ENCODE measurements at places on chromosomes 7 and 10.
A peak's percentile ranks its signal among the peaks of the same experiment; 100 is the strongest.

- DNase-seq: no peak
Observed at GRCh38 chr10:3467052-3467951, 294.7 kb upstream of the PITRM1 start.

DNA sequence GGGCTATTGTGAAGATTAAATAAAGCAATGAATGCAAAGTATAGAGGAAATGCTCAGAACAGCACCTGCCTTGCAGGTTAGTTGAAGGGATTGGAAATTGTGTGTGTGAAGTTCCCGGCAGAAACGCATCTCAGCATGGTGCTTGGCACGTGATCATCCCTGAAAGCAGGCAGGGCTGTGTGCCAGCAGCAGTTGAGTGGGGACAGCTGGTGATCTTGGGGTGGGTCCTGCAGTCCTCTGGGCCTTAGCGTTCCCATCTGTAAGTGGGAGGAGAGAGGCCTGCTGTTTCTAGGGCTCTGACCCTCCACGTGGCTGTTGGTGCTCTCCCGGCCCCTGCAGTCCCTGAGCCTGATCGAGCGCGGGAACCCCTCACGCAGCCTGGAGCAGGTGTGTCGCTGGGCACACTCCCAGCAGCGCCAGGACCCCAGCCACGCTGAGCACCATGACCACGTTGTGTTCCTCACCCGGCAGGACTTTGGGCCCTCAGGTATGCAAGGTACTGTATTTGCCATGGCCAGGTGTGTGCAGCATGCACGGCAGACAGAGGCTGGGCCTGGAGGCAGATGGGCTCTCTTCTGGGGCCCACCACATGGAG lies 55.3 kb downstream of the TBATA start:
- no peak for DNase-seq

GRCh38 chr7:36810489-36810888 lies 86.2 kb upstream of the AOAH start:
- DNase-seq: no peak

DNA sequence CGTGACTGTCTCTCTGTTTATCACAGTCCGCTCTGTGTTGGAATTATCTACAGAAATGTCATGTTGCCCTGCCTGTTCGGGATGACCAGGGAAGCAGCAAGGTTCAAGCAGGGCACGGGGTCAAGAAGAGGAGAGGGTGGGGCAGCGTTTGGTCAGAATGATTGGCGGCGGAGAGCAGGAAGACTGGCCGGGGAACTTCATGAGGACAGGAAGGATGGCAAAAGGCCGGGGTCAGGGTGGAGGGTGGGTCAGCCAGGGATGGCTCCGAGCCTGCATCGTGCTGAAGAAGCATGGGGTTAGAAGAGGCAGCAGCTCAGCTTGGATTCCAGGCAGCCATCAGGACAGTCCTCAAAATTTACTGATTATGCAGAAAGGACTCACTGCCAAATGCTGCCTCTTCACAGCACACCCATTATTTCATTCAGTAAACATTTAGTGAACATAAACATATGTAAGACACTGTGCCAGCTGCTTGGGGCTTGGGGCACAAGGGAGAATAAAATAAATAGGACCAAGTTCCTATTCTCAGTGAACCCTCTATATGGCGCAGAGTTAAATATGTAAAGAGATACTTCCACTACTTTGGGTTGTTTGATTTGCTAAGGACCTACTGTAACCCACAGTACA lies 42.8 kb downstream of the WNT2 start:
- DNase-seq: no peak

DNA sequence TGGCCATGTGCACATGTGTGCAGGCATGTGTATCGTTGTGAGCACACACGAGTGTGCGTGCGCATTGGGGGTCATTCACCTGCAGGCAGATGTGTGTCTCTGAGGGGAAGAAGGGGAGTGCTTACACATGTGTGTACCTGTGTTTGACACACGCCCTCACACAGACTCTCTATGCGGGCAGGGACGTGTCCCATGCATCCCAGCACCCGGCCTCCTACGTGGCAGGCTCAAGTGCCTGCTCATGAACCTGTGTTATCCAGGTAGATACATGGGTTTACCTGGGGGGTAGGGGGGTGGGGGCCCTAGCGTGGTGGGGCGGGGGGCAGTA lies 18.6 kb downstream of the KCP start:
- DNase-seq: no peak

DNA sequence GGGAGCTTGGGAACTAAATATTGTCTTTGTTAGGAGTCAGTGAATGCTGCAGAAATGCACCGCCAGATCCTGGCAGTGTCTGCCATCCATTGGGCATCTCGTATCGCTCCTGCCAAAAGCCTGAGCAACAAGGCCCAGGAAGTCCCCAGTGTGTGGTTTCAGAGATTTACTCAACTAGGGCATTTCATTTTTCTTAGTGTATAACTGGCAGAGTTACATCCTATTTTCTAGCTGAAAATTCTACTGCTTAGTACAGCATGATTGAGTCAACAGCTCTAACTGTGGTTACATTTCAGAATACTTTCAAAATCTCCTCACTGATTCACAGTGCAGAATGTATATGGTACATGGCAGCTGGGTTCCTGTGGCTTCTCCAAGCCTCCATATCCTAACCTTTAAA lies 95.8 kb upstream of the CREB5 start:
- DNase-seq: no peak

DNA sequence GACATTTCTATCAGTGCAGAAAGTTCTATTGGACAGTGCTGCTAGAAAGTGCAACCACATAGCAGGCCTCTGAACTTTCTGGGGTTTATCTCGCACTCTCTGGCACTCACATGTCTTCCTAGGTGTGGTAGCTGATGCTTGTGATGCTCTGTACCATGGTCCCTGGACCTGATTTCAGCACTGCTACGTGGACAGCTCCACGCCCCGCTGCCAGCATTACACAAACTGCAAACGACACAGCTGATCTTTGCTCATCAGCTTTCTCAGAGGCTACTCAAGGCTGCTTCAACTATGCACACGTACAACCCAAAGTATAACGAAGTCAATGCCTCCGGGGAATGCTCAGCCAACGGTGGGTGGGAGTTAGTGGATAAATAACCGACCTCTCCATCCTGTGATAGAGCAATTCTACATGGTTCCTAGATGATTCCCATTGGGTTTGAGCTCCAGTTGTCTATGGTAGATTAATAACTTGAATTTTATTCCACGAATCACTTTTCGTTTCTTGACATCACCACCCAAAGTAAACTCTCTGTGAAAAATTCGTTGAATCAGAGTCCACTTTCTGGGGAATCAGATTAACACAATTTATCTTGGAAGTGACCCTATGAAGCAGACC lies 302.5 kb downstream of the ACTR3B start:
- no peak for DNase-seq

GRCh38 chr10:127402596-127403409 lies 146.3 kb upstream of the NPS start:
- DNase-seq: no peak

DNA sequence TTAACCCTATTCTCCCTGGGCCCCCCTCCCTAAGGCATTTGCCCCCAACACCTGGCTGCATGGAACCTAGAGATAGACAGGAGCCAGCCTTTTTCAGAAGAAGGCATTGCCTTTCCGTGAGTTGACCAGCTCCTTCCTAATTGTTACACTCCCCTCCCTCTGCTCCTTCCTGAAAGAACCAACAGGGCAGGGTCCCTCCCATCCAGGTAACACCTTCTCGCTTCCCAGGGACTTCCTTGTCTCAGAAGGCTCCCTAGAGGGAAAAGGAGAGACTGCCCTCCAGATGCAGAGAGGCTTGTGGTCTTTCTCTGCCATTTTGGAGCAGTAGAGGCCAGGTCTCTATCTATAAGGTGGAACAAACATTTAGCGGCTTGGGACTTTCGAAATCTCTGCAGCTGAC lies 31.9 kb downstream of the PALD1 start:
- DNase-seq: no peak

GRCh38 chr10:11357439-11357838 lies 254.0 kb downstream of the USP6NL start:
- no peak for DNase-seq

GRCh38 chr10:67990093-67990492 lies 85.0 kb downstream of the HERC4 start:
- DNase-seq: no peak

GRCh38 chr10:24344695-24345463 lies 135.9 kb downstream of the KIAA1217 start:
- DNase-seq: no peak

- no peak for DNase-seq
Observed at GRCh38 chr7:101598986-101599771, 29.9 kb downstream of the MYL10 start.

DNA sequence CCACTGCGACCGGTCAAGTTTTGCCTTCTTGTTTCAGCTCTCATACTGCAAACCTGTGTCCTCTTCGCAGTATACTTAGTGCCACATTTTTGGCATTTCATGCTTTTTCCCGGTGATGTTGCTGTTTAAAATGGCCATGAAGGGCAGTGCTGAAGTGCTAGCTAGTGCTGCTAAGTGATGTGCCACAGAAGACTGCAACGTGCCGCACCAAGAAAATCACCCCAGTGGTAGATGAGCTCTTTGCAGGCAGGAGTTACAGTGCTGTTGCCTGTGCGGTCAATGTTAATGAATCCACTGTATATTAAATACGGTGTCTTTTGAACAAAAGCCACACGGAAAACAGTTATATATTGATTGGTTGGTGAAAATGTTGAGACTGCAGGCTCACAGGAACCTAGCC lies 120.3 kb downstream of the ANLN start:
- no peak for DNase-seq

DNA sequence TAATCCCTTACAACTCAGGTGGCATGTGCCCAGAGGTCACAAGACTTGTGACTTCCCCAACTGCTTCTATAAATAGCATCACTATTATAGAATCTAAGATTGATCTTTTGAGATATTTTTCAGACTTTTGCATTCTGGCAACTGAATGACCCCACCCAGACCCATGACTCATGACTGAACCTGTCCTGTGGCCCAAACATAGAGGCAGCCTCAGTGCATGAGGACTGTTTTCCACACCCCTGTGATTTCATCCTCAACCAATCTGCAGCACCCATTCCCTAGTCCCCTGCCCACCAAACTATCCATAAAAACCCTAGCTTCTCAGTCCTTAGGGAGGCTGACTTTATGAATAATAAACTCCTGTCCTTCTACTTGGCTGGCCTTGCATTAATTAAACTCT lies 84.5 kb downstream of the MICU1 start:
- no peak for DNase-seq

- peak; percentile 41 for DNase-seq
Observed at GRCh38 chr10:132616170-132616995, 78.8 kb downstream of the INPP5A start.

DNA sequence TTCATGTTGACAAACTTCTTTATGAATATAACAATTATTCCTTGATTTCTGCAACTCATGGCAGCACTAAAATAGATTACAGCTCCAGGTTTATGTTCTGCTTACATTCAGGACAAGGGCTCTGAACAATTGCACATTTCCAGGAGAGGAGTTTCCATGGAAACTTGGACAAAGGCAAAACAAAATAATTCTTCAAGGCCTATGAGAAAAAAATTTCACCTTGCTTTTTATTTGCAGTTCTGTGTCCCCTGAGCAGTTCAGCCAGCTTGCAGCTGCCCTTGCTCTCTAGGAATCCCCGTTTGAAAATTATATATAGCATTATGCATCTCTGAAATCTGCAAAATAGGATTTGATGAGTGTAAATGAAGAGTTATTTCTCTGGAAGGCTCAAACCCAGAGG lies 71.7 kb downstream of the ARL4A start:
- DNase-seq: no peak

DNA sequence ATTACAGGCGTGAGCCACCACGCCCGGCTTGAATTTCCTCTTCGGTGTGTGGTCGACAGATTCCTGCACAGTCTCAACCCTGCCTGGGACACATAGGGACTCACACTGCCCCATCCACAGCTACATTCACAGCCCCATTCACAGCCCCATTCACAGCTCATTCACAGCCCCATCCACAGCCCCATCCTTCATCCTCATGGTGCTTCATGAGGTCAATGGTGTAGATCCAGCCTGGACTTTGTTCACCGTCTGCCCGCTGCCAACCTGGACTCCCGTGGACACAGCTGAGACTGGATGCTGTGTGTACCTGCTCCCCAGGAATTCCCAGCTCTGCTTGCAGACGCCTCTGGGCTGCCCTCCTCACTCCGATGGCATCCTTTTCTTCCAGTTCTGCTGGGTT lies 5.2 kb downstream of the IDI2 start:
- no peak for DNase-seq

GRCh38 chr7:16743236-16743635 lies 10.3 kb upstream of the TSPAN13 start:
- no peak for DNase-seq

DNA sequence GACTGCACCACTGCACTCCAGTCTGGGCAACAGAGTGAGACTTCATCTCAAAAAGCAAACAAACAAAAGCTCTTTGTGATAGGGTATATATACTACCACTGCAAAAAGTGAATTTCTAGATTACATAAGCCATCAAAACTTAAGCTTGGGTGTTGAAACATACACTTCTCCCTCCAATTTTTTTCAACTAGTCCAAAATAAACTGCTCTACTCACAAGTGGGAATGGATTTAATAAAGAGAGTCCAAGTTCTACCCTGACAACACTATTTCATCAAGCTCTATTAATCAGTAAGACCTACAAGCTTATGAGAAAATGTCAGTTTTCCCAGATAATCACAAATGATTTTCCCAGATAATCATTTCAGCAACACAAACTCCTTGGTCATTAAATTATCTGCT lies 82.7 kb downstream of the NT5C2 start:
- DNase-seq: no peak

- no peak for DNase-seq
Observed at GRCh38 chr7:96899108-96899507, 106.2 kb upstream of the DLX6 start.

DNA sequence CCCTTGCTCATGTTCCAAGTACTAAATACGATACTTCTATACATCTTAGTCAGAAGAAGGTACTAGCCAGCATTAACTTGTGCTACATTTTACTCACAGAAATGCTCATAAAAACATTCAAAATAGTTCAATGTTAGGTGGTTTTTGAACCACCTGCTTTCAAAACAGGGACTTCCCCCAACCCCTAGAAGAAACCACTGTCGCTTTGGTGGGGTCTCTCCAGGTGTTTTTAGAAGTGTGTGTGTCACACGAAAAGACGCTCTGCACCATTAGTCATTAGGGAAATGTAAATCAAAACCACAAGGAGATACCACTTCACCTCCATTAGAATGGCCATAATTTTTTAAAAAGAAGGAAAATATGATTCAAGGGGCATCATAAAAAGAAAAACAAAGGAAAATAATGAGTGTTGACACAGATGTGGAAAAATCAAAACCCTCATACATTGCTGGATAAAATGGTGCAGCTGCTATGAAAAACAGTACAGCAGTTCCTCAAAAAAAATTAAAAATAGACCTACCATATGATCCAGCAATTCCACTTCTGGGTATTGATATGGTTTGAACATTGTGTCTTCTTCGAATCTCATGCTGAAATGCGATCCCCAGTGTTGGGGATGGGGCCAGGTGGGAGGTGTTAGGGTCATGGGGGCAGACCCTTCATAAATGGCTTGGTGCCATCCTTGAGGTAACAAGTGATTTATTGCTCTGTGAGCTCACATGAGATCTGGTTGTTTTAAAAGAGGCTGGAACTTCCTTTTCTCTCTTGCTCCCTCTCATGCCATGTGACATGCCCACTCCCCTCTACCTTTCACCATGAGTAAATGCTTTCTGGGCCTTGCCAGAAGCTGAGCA lies 74.2 kb downstream of the MALSU1 start:
- no peak for DNase-seq
